ENCODE measurements at places on chromosomes 4 and X.

DNA sequence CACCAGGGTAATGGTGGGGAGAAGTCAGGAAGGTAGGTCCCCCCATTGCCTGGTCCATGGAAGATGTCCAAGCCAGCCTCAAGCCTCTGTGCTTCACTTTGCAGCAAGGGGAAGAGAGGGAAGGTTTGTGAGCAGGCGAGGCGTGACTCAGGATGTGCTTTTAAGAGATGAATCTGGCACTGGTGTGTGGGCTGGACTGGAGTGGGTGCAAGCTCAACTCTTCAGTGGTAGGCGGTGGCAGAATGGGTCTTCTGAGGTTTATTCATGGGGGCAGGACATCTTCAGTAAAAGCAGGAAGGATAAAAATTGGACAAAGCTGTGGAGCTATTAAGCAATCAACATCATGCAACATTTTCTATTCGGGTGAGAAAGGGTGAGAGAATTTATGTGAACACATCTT lies 19.4 kb downstream of the GPM6B start:
- no peak for DNase-seq

DNA sequence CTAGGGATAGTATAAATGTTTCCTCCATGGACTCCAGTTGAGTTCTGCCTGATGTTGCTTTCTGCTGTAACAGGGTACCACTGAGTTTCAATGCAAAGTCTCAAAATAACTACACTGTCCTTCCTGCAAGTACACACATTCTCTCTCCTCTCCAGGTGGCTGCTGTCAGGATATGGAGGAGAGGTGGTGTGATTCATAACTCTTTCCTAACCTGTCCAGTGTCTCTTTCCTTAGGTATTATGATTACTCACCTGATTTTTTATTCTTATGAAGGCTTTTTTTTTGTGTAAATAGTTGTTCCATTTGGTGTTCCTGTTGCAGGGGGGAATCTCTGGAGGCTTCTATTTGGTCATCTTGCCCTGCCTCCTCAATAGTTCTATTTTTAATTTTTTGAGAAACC lies 39.8 kb upstream of the POF1B start:
- no peak for DNase-seq

- DNase-seq = peak; percentile 3
Observed at GRCh38 chr4:39042366-39042765, 10.2 kb upstream of the TMEM156 start.

DNA sequence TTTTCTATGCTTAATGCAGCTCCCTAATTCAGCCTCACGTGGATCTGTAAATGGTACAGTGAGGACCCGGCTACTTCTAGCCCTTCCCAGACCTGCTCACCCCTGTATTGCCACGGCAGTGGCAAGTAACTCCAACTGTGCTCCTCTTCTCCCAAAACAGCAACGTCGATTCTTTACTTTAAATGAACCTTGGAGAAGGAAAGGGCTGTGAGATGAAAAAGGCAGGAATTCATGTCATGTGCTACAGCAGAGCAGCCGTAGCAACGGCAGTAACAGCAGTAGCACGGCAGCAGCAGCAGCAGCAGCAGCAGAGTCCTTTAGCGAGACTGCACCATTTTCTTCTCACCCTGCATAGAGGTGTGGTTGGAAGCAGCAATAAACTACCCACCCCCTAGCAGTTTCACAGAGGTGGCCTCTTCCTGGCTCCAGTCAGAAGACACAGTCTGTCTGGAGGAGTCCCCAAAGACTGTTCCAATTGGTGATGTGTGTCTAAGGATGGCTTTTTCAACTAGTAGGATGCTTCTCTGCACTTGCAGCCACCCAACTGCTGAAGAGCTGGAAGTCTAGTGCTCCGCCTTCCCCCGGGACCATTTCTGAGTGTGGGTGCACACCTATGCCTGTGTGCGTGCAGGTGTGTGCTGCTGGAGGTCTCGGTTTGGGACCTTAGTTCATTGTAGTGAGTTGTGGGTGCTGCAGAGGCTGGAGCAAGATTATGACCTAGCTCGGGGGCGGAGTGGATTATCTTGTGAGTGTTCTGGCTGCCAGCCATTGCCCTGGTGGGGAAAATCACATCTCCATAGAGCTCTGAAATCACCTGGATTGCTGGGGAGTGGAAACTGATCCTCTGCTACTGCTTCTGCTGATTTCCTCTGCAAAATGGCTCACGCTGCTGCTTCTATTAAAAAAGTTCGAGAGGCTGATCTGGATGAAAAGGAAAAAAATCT lies 67.2 kb downstream of the ANK2 start:
- DNase-seq = no peak

GRCh38 chr4:21203416-21203815 lies 503.2 kb downstream of the PACRGL start:
- peak; percentile 34 for DNase-seq

DNA sequence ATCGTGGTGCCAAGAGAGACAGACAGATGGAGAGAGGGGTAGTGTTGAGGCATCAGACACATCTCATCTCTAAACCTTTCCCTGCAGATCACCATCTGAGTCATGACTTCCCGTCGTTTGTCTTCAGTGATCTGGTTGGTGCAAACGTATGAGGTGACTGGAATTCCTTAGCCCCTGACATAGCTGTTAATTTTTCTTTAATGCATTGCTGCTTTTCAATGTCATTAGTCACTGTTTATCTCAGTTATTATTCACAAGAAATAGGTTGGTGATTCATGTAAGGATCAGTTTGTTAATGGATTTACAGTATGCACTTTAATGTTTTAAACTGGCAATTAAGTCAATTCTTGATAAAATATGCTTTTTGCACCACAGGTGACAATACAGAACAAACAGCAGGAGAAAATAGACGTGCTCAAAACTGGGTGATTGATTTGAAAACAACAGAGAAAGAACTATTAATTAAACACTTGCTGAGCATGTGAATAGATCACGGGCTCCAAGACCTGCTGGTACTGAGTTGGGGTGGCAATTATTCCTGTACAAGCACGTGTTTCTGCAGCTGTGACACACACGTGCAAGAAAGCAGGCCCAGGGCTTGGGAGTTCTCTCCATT lies 1.3 kb upstream of the TMEM154 start:
- peak; percentile 90 for DNase-seq

- DNase-seq = peak; percentile 90
Observed at GRCh38 chr4:107853444-107854355, 29.0 kb downstream of the SGMS2 start.

DNA sequence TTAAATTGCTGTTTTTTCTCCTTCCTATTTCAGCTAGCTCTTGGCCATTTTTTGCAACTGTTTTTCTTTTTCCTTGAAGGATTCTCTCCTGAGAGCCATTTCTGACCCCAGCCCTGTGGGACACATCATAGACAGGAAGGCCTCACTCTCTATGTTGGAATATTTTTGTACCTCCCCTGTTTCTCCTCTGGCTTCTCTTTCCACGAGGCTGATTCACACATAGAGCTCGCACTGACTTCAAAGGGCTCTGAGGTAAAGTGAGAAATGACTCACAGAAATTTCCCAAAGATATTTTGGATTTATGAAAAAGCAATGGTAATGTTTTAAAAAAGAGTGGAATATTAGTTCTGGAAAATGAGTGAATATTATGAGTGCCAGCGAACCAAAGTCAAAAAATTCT lies 181.7 kb upstream of the IGFBP7 start:
- DNase-seq = peak; percentile 72

GRCh38 chr4:53861856-53862610 lies 202.4 kb downstream of the CHIC2 start:
- DNase-seq = no peak

- no peak for DNase-seq
Observed at GRCh38 chr4:182416067-182416466, 172.9 kb downstream of the TENM3 start.

- no peak for DNase-seq
Observed at GRCh38 chr4:37393889-37394288, 149.3 kb downstream of the NWD2 start.

DNA sequence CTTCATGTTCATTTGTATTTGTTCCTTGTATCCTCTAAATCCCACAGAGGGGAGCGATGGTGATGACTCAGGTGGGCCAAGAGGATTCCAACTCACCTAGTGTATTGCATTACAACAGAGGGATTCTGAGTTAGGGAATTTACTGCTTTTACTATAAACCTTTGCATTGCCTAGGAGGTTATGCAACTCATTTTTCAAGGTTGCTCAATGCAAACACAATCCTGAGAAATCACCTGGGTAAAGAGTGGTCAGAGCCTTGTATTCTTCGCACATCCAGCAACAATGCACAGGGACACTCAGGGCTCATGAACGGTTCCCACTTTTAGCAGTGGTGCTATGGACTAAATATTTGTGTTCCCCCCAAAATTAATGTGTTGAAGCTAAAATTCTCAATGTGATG lies 28.6 kb upstream of the LSM6 start:
- DNase-seq = no peak

DNA sequence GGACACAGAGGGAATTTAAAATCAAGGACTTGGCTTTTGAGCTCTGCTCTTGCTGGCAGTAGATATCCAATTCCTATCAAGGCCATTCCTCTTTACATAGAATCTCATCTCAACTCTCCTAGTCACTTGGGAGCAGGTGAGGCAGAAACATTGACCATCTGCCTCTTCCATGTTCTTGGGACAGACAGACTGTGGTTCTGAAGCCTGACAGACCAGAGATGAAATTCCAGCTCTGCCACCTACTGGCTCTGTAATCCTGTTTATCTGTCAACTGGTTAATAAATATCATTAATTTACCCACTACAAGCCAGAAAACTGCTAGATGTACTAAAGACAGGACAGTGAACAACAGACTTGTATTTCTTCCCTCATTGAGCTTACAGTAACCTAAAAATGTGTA lies 300.8 kb downstream of the ADGRL3 start:
- DNase-seq = no peak

- no peak for DNase-seq
Observed at GRCh38 chr4:158356301-158356700, 146.0 kb downstream of the TMEM144 start.

DNA sequence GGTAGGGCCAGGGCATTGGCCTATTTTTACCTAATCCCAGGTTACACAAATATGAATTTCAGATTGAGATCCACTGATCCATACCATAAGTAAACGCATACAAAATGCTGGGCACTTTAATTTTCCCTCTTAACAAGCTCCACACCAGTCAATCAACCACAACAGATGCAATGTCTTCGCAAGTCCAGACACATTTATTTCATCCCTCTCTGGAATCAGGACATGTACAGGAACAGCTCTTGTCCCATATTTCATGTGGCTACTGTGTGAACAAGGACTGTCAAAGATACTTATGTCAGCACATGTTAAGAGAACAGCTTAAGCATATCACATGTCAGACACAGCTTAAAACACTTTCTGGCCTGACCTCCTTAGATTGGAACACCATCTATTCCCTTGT lies 145.9 kb downstream of the PPP3CA start:
- no peak for DNase-seq

- DNase-seq = no peak
Observed at GRCh38 chrX:65745992-65746391, 78.5 kb downstream of the MSN start.

- DNase-seq = no peak
Observed at GRCh38 chr4:166391501-166391900, 518.5 kb downstream of the TLL1 start.

- DNase-seq = no peak
Observed at GRCh38 chr4:52752936-52753335, 1.7 kb upstream of the ERVMER34-1 start.

DNA sequence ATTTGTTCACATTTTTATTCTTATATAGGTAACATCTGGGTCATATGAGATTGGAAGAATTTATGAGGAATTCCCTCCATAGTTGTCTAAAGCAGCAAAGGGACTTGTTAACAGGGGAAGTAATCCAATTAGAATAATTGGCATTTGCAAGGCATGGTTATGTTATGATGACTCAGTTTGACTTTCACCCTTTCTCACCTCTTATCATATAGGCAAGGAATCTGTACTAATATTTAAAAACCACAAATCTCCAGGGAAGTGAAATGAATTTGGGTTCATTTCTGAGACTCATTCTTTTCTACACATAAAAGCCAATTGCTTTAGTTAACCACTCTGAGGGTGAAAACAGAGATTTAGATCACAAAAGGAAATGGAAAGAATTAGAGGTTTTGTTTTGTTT lies 281.5 kb upstream of the DKK2 start:
- DNase-seq = peak; percentile 42

DNA sequence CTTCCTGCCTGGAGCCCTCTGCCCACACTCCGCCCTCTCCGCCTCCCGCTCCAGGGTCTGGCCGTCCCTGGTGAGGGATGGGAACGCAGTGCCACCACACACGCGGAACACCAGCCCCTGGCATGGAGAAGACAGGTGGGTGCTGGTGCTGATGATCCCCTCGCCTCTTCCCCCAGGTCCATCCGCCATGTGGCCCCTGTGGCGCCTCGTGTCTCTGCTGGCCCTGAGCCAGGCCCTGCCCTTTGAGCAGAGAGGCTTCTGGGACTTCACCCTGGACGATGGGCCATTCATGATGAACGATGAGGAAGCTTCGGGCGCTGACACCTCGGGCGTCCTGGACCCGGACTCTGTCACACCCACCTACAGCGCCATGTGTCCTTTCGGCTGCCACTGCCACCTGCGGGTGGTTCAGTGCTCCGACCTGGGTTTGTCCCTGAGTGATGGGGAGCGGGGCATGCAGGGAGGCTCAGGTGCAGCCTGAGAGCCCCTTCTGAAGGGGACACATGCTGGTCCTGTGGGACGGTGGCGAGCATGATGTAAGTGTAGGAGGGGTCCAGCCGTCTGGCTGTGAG lies 9.8 kb downstream of the BGN start:
- DNase-seq = no peak

DNA sequence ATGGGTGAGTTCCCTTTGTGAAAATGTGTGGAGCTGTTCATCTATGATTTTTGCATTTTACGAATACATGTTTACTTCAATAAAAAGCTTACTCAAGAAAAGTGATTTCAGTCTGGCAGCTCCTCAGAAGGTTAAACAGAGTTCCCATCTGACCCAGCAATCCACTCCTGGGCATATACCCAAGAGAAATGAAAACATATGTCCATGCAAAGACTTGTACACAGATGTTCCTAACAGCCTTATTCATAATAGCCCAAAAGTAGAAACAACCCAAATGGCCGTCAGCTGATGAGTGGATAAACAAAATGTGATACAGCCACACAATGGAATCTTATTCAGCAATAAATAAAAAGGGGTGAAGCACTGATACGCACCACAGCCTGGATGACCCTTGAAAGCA lies 20.8 kb downstream of the CLCN4 start:
- no peak for DNase-seq

- DNase-seq = no peak
Observed at GRCh38 chr4:165506849-165507248, 128.0 kb downstream of the CPE start.

GRCh38 chr4:184553891-184554290 lies 79.5 kb upstream of the IRF2 start:
- no peak for DNase-seq

GRCh38 chrX:122168241-122168640 lies 1015.8 kb upstream of the GRIA3 start:
- no peak for DNase-seq

- DNase-seq = peak; percentile 5
Observed at GRCh38 chrX:49876750-49877149, 2.5 kb upstream of the USP27X start.

- no peak for DNase-seq
Observed at GRCh38 chr4:178415925-178416324, 973.7 kb upstream of the AGA start.

GRCh38 chr4:40808926-40809457 lies 59.2 kb downstream of the NSUN7 start:
- DNase-seq = no peak

GRCh38 chrX:66622209-66622608 lies 16.7 kb downstream of the EDA2R start:
- DNase-seq = no peak
